Activated T-helper 2 cell treated with anti-CD3 and anti-CD28 coated beads, Interferon-gamma antibody, Interleukin-2, Interleukin-4, amounts not matched to agents 10 μg/mL and 5 μg/mL and 100 μg/mL, durations not matched to agents 14 hours and 24 hours and 36 hours (primary cell): ENCODE measurements at places on chromosomes 1 and 21.

- DNase-seq: no peak
- H3K36me3 ChIP-seq: no peaks in the 10 kb centered on the region
- H3K27me3 ChIP-seq: peaks cover 27% of the 10 kb centered on the region
Measured at GRCh38 chr1:226480461-226480860, 68.1 kb upstream of the STUM start.

DNA sequence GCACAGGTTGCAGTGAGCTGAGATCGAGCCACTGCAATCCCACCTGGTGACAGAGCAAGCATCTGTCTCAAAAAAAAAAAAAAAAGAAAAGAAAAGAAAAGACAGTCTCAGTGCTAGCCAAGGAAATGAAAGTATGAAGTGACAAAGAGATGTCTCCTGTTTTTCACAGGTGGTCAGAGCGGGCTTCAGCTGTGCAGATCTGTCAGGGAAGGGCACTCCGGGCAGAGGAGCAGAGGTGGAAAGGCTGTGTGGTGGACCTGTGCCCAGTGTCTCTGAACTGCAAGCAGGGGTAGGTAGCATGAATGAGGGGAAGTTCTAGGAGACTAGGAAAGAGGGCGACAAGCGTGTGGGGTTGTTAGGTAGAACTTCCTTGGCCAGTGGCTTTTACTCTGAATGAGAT, 67.5 kb downstream of the CD247 start:
- H3K4me1 ChIP-seq: peaks cover 59% of the 10 kb centered on the region
- no peaks in the 10 kb centered on the region for H3K27me3 ChIP-seq

DNA sequence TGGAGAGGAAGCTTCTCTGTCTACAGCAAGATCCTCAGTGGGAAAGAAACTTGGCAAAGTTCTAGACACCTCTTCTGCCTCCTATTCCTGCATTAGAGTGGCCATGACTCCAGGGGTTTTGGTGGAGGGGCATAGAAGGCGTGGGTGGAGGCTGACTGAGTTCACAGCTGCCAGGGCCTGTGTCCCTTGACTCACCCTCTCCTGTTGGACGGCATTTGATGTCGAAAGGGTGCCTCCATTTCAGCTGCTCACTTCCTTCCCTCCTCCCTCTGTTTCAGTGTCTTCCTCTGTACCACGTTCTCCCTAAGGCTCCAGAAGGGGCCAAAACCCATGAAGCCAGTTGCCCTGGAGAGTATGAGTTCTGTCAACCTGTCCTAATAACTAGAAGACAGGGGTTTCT, 632 bp downstream of the TMEM79 start:
- H3K27me3 ChIP-seq: no peaks in the 10 kb centered on the region
- H3K36me3 ChIP-seq: peaks cover 21% of the 10 kb centered on the region
- peaks cover 30% of the 10 kb centered on the region for H3K4me1 ChIP-seq

GRCh38 chr1:155527677-155528076, 34.9 kb downstream of the ASH1L start:
- no peaks in the 10 kb centered on the region for H3K27me3 ChIP-seq
- H3K4me1 ChIP-seq: peaks cover 20% of the 10 kb centered on the region
- DNase-seq: no peak
- H3K4me3 ChIP-seq: no peak overlapping the region

DNA sequence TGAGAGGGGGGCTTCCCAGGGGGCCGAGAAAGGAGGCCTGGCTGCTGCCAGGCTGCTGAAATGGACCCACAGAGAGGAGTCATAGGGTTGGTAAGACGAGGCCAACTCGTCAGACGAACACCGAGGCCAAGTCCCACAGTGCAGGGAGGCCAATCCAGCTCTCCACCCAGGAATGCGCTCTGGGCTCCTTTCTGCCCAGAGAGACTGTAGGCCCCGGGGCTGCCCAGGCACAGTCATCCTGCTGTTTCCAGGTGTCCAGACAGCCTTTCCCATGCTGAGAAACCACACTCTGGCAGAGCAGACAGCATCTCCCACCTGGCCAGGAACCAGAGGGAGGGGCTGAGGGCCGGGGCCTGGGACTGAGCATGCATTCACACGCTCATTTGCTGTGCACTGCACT, 26.7 kb upstream of the RSPO1 start:
- no peak overlapping the region for H3K4me3 ChIP-seq
- DNase-seq: no peak
- no peaks in the 10 kb centered on the region for H3K36me3 ChIP-seq
- no peaks in the 10 kb centered on the region for H3K4me1 ChIP-seq
- no peak overlapping the region for H3K27ac ChIP-seq

- H3K4me1 ChIP-seq: peaks cover 38% of the 10 kb centered on the region
- no peak overlapping the region for H3K4me3 ChIP-seq
- no peaks in the 10 kb centered on the region for H3K27me3 ChIP-seq
- H3K36me3 ChIP-seq: peaks cover 4% of the 10 kb centered on the region
- H3K27ac ChIP-seq: no peak overlapping the region
- DNase-seq: no peak
Measured at GRCh38 chr1:224495866-224496265, 61.3 kb upstream of the WDR26 start.

DNA sequence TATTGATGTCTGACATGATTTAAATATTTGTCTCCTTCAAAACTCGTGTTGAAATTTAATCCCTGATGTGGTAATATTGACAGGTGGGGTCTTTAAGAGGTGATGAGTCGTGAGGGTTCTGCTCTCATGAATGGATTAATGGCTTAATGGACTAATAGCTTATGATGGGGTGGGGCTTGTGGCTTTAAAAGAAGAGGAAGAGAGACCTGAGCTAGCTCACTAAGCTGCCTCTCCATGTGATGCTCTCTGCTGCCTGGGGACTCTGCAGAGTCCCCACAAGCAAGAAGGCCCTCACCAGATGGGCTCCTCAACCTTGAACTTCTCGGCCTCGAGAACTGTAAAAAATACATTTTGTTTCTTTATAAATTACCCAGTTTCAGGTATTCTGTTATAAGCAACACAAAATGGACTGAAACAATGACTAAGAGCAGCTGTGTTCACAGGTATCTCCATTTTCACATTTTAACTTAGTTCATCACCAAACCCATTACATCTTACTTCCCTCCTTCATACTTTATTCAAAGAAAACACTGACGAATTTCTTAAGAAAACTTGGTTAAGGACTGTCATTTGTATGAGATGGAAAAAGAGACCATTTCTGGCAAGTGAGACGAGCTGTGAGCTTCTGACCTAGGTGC, 12.1 kb upstream of the AIM2 start:
- DNase-seq: no peak
- H3K27ac ChIP-seq: peak overlapping the region; percentile 85
- no peaks in the 10 kb centered on the region for H3K27me3 ChIP-seq
- peaks cover 52% of the 10 kb centered on the region for H3K4me1 ChIP-seq
- no peak overlapping the region for H3K4me3 ChIP-seq
